NCI-H1694 (cell line): ENCODE measurements at places on chromosomes 5 and 9.

DNA sequence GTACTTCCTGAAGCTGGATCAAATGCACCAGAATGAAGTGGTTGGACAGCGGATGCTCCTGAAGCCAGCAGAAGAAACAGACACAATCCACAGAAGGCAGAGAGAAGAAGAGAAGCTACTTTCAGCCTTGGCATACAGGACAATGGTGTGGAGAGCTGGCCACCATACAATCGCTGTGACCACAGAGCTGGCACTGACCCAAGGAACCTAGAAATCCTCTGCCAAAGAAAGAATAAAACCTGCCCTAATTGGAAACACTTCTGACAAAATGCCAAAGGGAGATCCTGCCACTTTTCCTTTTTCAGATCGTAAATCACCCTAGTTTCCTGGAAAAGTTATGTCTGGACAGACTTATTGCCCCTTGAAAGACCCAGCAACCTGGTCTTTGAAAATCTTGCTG lies 77.8 kb downstream of the BAAT start:
- DNase-seq = no peak

GRCh38 chr9:134642385-134643181 lies 980 bp downstream of the COL5A1 start:
- no peak for DNase-seq

GRCh38 chr5:116292321-116292720 lies 207.5 kb downstream of the COMMD10 start:
- DNase-seq = no peak

DNA sequence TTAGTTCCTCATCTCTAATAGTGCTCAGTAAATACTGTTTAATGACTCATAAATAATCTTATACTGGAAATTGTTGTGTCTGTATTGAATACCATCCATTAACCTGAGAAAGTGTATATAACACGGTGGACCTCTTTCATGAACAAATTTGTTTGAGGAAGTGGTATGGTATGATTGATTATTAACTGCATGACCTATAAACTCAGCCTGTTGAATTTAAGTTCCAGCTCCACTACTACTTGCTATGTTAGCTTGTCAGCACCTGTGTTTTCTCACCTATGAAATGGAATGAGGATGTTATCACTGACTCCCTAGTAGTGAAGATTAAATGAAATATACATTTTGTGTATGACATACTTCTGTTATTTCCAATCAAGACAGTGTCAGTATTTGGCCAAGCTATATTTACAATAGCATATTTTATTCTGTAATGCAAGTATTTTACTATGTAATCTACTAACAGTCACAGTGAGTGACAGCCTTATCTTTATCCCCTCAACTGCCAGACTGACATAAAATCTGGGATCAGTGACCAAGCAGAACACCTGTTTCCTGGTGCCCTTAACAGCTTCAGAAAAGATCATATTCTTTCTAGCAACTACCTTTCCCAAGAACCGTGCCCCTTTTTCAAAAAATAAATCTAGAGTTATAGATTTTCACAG lies 77.3 kb upstream of the ITGA1 start:
- no peak for DNase-seq

DNA sequence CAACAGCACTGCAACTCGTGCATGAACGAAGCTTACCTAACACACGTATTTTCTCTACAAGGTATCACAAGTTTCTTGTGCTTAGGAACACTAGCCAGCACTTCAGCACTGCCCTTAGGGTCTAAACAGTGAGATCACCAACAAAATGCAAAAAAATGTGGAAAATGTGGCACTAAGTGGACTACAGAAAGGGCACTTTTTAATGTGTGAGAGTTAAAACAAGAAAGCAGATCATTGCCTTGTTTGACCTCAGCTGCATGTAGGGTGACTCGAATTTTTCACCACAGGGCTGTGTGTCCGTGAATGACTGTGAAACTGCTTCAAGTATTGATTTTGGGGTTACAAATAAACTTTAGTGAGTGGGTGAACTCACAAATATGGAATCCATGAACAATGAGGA lies 90.5 kb downstream of the MARCHF3 start:
- no peak for DNase-seq

GRCh38 chr5:170443624-170444023 lies 54.5 kb upstream of the KCNMB1 start:
- DNase-seq = no peak
